ENCODE measurements at places on chromosomes 1 and 21.
A peak's percentile ranks its signal among the peaks of the same experiment; 100 is the strongest.

DNA sequence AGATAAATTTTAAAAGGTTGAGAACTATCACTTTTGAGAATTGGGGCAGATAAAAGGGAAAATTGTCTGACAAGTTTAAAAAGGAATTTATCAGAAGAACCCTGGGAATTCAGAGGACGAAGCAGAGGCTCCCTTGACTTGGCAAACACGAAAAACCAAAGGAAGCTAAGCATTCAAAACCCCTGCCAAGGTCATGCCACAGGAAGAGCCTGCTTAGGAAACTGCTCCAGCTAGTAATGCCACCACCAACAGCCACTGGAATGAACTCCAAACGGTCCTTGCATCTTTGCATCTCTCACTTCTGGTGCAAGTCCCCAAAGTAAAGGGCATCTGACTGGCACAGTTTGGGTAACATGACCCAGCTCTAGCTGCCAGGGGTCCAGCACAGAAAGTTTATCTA, 7.2 kb downstream of the GPBP1L1 start:
- no peak for DNase-seq

DNA sequence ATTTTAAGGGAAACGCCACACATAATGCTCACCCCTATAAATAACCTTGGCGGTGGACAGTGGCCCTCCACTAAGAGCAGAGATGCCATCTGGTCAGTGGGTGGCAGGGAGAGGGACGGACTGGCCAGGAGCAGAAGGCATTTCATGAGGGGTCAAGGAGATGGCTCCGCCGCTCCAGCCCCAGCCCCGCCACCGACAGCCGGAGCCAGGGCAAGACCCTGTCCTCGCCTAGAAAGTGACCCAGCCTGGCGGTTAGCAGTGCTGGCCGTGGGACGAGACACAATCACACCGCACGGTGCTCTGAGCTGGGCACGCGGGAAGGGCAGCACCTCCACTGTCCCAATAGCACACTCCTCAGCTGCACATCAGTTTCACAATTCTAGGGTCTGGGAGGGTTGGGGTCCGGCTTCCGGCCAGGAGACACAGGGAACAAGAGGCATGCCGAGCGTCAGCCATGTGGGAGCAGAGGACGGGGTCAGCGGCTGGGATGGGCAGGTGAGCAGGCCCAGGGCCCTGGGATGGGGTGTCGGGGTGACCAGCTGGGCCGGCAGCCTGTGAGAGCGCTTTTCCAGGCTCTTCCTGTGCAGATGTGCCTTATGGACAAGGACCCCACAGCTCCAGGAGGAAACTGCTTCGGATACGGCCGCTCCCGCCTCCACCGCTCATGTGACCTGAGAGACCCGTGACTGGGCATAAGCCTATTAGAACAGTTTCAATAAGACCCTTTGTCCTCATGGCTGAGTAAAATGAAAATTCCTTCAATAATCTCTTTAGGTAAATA, 5.7 kb downstream of the SLC19A1 start:
- DNase-seq: peak; percentile 0

DNA sequence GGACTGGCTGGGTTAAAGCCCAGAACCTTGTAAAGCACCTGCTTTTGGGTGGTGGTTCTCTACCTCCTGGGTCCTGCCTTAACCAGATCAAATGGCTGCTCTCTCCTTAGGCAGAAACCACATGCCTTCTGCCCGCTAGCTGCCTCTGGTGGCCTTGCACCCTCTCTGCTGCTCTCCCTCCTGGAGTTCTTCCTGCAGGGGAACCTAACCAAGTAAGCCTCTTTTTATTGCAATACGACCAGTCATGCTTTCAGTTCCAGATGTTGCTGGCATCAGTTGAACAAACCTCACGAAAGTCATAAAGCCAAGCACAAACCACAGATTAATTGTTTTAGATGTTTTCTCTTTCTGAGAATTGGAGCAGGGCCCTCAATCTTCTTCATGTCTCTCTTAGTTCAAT, 118.9 kb downstream of the GDAP2 start:
- no peak for DNase-seq

- no peak for DNase-seq
These were observed 581 bp downstream of the EFCAB14 start for GRCh38 chr1:46718340-46718726.

- no peak for DNase-seq
These were observed 48.9 kb upstream of the TADA1 start for GRCh38 chr1:166924823-166925541.

GRCh38 chr1:176885341-176885740, 279.2 kb downstream of the ASTN1 start:
- no peak for DNase-seq
